ENCODE measurements at places on chromosomes 5 and 9.

GRCh38 chr9:2469681-2470221, 151.8 kb upstream of the VLDLR start:
- DNase-seq, result no peak
- no peaks in the 10 kb centered on the region for H3K4me1 ChIP-seq
- H3K36me3 ChIP-seq, result no peaks in the 10 kb centered on the region
- H3K27ac ChIP-seq, result no peak overlapping the region
- no peak overlapping the region for H3K4me3 ChIP-seq

DNA sequence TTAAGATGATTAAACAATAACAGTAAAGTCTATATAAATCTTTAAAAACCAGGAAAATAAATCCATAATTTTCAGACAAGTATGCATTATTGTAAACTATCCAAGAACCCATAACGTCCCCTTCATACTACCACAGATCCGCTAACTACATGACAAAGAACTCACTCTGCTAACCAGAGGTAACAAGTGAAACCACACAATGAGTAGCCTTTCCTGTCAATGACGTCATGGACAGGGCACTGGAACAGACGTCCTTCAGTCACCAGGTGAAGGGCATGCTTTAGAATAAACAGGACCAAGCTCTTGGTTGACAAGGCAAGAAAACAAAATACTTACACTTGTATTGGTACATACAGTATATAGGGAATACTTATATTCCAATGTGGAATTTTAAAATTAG, 45.2 kb downstream of the RNF130 start:
- no peaks in the 10 kb centered on the region for H3K27me3 ChIP-seq
- H3K4me3 ChIP-seq, result no peak overlapping the region
- H3K27ac ChIP-seq, result no peak overlapping the region
- no peaks in the 10 kb centered on the region for H3K4me1 ChIP-seq
- DNase-seq, result peak; percentile 57

GRCh38 chr9:136886610-136887597, 588 bp downstream of the TRAF2 start:
- no peaks in the 10 kb centered on the region for H3K36me3 ChIP-seq
- peaks cover 23% of the 10 kb centered on the region for H3K4me1 ChIP-seq
- H3K4me3 ChIP-seq, result peak overlapping the region; percentile 80
- no peaks in the 10 kb centered on the region for H3K27me3 ChIP-seq

DNA sequence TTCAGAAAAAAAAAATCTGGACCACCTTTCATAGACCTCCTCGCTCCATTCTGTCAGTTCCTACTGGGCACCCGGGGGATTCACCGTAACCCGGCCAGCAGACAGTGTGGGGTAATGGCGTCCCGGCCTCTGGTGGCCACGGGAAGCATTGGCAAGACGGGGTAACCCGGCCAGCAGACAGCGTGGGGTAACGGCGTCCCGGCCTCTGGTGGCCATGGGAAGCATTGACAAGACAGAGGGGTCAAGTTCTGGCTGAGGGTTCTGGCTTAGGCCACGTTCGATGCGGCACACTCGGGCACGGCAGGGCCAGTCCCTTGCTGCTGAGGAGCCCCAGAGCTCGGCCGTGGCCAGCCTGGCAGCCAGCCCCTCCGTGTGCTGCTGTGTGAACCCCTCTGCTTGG, 116.2 kb upstream of the RAPGEF1 start:
- no peaks in the 10 kb centered on the region for H3K36me3 ChIP-seq
- no peak overlapping the region for H3K4me3 ChIP-seq
- DNase-seq, result no peak
- no peaks in the 10 kb centered on the region for H3K4me1 ChIP-seq
- H3K27ac ChIP-seq, result no peak overlapping the region

DNA sequence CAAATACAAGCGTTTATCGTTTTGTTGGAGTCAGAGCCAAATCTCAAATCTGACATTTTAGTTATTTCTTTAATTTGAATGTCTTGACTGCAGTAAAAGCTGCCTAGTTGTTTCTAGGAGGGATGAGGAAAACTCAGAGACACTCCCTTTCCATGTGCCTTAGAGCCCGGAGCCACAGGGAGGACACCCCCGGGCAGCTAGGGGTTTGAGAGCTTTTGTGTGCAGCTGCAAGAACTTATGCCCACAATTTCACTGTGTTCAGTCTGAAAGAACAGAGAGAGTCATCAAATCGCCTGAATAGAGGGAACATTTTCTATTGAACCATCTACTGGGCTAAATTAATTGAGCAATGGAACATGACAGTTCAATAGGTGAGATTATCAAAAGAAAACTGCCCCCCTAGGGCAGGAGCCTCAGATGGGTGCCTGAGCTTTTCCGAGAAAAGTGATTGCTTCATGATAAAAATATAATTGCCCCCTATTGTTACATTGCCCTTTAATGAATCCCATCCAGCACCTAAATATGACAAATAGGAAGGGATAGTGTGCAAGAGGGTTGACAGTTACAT, 709.3 kb upstream of the RGMB start:
- H3K4me3 ChIP-seq, result no peak overlapping the region
- DNase-seq, result no peak
- no peaks in the 10 kb centered on the region for H3K4me1 ChIP-seq
- H3K27ac ChIP-seq, result no peak overlapping the region
- no peaks in the 10 kb centered on the region for H3K27me3 ChIP-seq

DNA sequence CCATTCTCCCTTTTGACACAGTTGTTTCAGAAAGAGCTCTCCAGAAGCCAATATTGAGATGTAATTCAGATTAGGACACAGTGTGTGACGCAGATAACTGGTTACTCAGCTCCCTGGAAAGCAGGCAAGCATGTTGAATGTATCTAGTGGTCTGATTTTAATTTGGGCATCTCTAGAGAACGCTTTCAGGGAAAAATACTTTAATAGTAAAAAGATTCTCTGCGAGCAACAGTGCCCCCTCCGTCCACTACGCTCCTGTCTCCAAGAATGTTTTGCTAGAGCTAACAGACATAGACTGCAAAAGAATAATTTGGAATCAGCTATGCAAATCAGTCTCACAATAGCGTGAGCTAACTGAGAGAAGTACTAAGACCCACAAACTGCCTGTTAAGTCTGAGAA, 23.3 kb downstream of the CFAP90 start:
- no peaks in the 10 kb centered on the region for H3K4me1 ChIP-seq
- no peak overlapping the region for H3K4me3 ChIP-seq

GRCh38 chr5:6820851-6821479, 107.7 kb downstream of the TENT4A start:
- no peak overlapping the region for H3K4me3 ChIP-seq
- peak; percentile 24 for DNase-seq
- no peak overlapping the region for H3K27ac ChIP-seq
- H3K27me3 ChIP-seq, result no peaks in the 10 kb centered on the region

- no peak overlapping the region for H3K27ac ChIP-seq
- no peaks in the 10 kb centered on the region for H3K36me3 ChIP-seq
- H3K4me3 ChIP-seq, result no peak overlapping the region
- H3K27me3 ChIP-seq, result peaks cover 8% of the 10 kb centered on the region
Observed at GRCh38 chr5:158679221-158679641, 420.5 kb downstream of the EBF1 start.

GRCh38 chr5:148259288-148259687, 9.3 kb upstream of the SPINK13 start:
- no peaks in the 10 kb centered on the region for H3K27me3 ChIP-seq
- H3K4me3 ChIP-seq, result no peak overlapping the region
- H3K36me3 ChIP-seq, result no peaks in the 10 kb centered on the region
- no peak for DNase-seq

DNA sequence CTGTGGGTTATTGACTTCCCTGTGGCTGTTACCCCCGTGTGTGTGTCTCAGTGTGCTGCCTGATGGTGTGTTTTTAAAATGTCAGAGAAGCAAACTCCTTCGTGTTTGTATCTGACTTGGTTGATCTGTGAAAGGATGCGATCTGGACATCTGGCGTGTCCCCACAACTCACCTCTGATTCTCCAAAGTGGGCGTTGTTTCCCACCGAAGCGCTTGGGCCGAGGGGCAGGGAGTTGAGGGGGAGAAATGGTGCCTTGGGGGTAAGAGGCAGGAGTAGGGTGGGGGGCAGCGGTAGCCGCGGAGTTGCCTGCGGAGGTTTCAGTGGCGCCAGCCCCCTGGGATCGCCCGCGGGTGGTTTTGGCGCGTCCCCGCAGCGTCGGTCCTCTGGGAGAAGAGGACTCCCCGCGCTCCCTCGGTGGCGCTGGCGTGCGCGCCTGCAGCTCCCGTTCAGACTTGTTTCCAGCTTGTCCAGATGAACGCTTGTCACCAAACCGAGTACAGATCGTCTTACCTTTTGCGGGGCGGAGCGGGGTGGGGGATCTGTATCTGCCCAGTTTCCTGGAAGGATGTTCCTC, 1.1 kb downstream of the MAST4 start:
- peaks cover 4% of the 10 kb centered on the region for H3K4me1 ChIP-seq
- H3K36me3 ChIP-seq, result no peaks in the 10 kb centered on the region

DNA sequence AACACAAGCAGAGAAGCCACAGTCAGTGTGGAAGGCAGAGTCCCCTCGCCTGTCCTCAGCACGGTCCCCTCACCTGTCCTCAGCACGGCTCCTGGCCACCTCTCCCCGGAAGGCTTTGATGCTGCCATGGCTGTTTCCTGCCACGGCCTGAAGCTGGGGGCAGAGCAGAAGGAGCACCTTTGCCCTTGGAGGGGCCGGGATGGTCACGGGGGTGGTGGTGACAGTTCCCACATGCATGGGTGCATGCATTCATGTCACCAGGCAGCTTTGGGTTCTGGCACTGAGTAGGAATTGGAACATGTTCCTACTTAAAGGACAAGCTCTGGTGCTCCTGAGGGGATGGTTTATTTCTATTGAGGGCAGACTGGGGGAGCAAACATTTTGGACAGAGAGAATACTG, 57.8 kb upstream of the PHYKPL start:
- no peaks in the 10 kb centered on the region for H3K36me3 ChIP-seq
- no peak overlapping the region for H3K4me3 ChIP-seq
- peaks cover 5% of the 10 kb centered on the region for H3K27me3 ChIP-seq
- no peak for DNase-seq
- H3K4me1 ChIP-seq, result peaks cover 5% of the 10 kb centered on the region

DNA sequence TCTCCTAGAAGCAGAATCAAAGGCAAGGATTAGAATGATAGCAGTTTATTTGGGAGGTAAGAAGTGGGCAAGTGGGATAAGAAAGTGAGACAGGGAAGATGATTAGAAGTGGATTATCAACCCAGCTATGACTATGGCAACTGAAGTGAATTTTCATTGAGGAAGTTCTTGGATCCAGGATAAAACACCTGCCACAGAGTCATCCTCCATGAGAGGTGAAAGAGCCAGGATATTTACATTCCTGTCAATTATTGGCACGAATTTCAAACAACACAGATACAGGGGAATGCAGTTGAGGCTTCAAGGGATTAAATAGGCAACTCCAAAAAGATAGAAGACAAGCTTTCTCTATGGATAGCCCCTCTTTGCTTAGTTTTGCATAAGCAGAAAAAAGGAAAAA, 31.8 kb upstream of the ZNF366 start:
- no peaks in the 10 kb centered on the region for H3K4me1 ChIP-seq
- H3K27ac ChIP-seq, result no peak overlapping the region
- no peaks in the 10 kb centered on the region for H3K36me3 ChIP-seq
- DNase-seq, result no peak
- no peak overlapping the region for H3K4me3 ChIP-seq

DNA sequence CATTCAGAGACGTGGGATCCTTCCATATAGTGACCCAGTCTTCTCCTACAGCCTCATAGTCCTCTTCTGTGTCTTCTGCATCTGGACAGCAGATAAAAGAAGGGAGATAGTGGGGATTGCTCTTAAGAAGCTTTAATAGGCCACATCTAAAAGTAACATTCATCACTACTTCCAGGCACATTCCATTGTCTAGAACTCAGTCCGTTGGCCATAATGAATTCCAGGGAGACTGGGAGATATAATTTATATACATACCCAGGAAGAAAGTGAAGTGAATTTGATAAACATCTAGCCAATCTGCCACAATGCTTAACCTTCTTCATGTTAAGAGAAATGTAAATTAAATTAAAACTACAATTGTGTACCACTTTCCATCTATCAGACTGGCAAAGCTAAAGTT, 22.5 kb upstream of the GLIPR2 start:
- no peaks in the 10 kb centered on the region for H3K4me1 ChIP-seq
- H3K27ac ChIP-seq, result no peak overlapping the region
- no peaks in the 10 kb centered on the region for H3K36me3 ChIP-seq

GRCh38 chr5:29197631-29198454, 1995.6 kb upstream of the CDH6 start:
- H3K4me1 ChIP-seq, result no peaks in the 10 kb centered on the region
- no peak overlapping the region for H3K27ac ChIP-seq
- DNase-seq, result no peak

DNA sequence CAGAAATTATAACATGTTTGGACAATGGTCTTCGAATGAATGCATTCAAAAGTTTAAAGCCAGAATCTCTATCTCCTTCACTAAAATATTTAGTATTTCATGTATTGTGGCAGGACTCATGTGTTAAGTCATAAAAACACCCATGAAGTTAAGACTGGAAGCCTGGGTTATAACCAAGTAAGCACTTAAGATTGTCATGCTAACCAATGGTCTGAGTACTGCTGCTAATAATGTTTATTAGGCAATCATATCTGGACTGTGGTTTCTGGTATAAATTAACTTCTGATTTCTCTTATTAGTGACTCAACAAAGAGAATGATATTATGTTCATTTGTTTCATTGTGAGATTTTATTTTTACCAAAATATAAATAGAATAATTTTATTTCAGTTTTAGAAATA, 297.9 kb upstream of the EDIL3 start:
- H3K36me3 ChIP-seq, result no peaks in the 10 kb centered on the region
- H3K27ac ChIP-seq, result no peak overlapping the region
- no peaks in the 10 kb centered on the region for H3K27me3 ChIP-seq
- no peak for DNase-seq
- H3K4me1 ChIP-seq, result no peaks in the 10 kb centered on the region

GRCh38 chr9:98104445-98104881, 14.6 kb downstream of the TRIM14 start:
- H3K27me3 ChIP-seq, result no peaks in the 10 kb centered on the region
- no peaks in the 10 kb centered on the region for H3K36me3 ChIP-seq
- no peaks in the 10 kb centered on the region for H3K4me1 ChIP-seq
- no peak for DNase-seq

- DNase-seq, result no peak
- no peak overlapping the region for H3K4me3 ChIP-seq
- no peaks in the 10 kb centered on the region for H3K27me3 ChIP-seq
- no peaks in the 10 kb centered on the region for H3K36me3 ChIP-seq
- H3K27ac ChIP-seq, result no peak overlapping the region
- H3K4me1 ChIP-seq, result no peaks in the 10 kb centered on the region
Observed at GRCh38 chr9:113307396-113307975, 4.3 kb upstream of the RNF183 start.

GRCh38 chr9:14520341-14520740, 172.9 kb downstream of the ZDHHC21 start:
- H3K4me3 ChIP-seq, result no peak overlapping the region
- H3K4me1 ChIP-seq, result no peaks in the 10 kb centered on the region
- no peaks in the 10 kb centered on the region for H3K36me3 ChIP-seq
- H3K27ac ChIP-seq, result no peak overlapping the region
- DNase-seq, result no peak
- no peaks in the 10 kb centered on the region for H3K27me3 ChIP-seq

GRCh38 chr5:113578091-113578490, 64.6 kb downstream of the YTHDC2 start:
- H3K4me1 ChIP-seq, result no peaks in the 10 kb centered on the region
- peaks cover 3% of the 10 kb centered on the region for H3K36me3 ChIP-seq
- no peak for DNase-seq
- H3K27me3 ChIP-seq, result no peaks in the 10 kb centered on the region

- DNase-seq, result no peak
- H3K36me3 ChIP-seq, result no peaks in the 10 kb centered on the region
- no peaks in the 10 kb centered on the region for H3K4me1 ChIP-seq
- H3K27me3 ChIP-seq, result no peaks in the 10 kb centered on the region
Observed at GRCh38 chr9:7613931-7614330, 185.6 kb downstream of the DMAC1 start.

- DNase-seq, result no peak
- H3K27me3 ChIP-seq, result no peaks in the 10 kb centered on the region
- no peak overlapping the region for H3K27ac ChIP-seq
Observed at GRCh38 chr9:34349324-34349723, 20.0 kb downstream of the NUDT2 start.
